ENCODE measurements at places on chromosomes 3 and 15.

- DNase-seq: no peak
These were observed 128.9 kb downstream of the KLF13 start for GRCh38 chr15:31455499-31455898.

- DNase-seq: no peak
These were observed 64.5 kb downstream of the CGNL1 start for GRCh38 chr15:57440799-57441198.

DNA sequence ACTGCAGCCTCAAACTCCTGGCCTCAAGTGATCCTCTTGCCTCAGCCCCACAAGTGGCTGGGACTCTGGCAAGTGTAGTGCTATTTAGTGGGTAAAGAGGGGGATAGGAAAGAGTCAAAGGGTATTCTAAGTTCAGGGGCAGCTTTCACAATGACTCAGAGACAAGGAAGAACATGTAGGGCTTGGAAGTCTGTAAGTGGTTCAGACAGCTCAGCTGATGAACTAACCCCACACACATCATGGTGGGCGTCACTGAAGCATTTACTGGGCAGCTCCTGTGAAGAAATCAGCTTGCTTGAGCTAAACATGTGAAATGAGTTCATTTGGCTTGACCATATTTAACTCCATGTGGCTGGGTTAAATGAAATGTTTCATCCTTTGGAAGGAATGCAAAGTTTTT, 34.6 kb upstream of the THSD4 start:
- DNase-seq: no peak

DNA sequence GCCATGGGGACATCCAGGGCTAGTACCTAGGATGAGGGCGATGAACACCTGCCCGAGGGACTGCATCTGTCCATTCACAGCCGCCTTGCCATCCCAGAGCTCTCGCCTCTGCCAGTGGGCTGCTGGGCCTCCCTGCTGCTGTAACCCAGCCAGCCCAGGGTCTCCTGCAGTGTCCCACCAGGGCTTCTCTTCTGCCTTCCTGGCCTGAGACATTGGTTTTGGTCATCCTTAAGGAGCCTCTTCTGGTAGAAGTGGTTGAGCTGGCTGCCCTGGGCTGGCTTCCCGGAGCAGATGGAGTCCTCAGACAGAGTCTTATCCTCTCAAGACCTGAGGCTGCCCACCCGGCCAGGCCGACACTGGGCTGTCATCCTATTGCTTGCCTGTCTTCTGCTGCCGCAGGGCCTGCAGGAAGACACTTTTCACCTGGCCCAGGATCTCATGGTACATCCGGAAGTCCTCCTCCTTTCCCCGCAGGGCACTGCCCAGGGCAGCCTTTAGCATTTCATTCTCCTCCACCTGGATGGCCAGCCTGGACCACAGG, 6.1 kb upstream of the HHATL start:
- DNase-seq: no peak
